ENCODE measurements at places on chromosomes 2 and 18.

DNA sequence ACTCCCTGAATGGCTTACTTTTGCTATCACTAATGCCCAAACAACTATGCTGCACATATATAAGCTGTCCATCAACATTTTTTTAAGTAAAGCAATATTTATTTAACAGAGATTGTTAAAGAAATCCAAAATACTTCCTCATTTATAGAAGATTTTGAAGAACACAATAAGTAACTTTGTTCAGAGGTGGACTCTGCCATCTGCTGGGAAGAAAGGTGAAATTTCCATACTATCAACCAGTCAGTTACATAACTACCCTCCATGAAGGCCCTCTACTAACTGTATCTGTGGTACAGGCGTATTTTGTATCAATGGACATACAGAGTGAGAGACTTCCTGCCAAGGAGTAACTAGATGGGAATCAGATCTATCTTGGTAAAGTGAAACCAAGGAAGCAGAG is 106.0 kb downstream of the DTNB start:
- DNase-seq, result no peak

DNA sequence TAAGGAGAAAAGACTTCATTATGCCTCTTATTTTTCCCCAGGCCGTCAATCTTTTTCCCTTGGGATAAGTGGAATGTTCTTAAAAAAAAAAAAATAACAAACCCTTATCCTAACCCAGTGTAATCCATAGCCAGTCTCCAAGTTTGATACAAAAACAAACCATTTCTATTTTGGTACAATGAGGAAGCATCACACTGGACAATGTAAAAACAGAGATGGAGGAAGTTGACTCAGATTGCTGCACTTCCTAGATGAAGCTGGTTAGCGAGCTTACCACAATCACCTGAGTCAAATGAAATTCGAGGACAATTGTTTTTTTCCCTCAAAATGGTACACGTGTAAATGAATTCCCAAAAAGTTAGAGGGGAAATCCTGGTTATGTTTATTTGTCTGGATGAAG is 259.7 kb downstream of the TCF4 start:
- DNase-seq, result no peak

GRCh38 chr2:165013944-165014619 is 58.8 kb upstream of the SLC38A11 start:
- DNase-seq, result no peak

GRCh38 chr2:189086710-189087109 is 92.9 kb downstream of the COL5A2 start:
- DNase-seq, result no peak

GRCh38 chr18:66999003-66999402 is 395.1 kb upstream of the CDH19 start:
- DNase-seq, result no peak

GRCh38 chr2:143720095-143720664 is 591.0 kb downstream of the ARHGAP15 start:
- DNase-seq, result no peak

Measured in stimulated activated CD8-positive, alpha-beta memory T cell treated with anti-CD3 and anti-CD28 coated beads, Interleukin-12 subunit alpha, Interleukin-12 subunit beta, amount 100 ng/mL, for 4 hours (primary cell).